ENCODE measurements at places on chromosomes 6 and 20.

DNA sequence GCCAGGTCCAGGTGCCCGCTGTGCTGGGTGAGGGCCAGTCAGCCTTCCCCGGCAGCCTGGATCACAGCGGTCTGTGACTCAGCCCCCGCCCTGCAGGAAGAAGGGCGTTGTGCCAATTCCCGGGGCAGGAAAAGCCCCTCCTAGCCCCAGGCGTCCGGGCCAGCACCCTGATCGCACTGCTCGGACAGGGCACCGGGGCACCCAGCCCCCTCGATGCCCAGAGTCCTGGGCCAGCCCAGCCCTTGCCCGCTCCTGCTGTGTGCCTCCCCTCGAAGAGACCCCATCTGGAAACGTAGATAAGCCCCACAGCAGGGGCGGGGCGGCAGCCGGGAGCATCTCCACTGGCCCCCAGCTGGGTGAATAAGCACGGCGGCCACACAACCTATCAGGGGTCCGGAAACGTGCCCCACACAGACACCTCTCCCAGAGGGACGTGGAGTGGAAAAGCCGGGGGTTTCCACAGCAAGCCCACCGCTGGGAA lies 9.9 kb downstream of the LAMA5 start:
- DNase-seq = no peak

GRCh38 chr6:128167552-128167951 lies 266.7 kb upstream of the THEMIS start:
- DNase-seq = no peak

- DNase-seq = no peak
Observed at GRCh38 chr6:33433544-33434191, 13.8 kb downstream of the SYNGAP1 start.

DNA sequence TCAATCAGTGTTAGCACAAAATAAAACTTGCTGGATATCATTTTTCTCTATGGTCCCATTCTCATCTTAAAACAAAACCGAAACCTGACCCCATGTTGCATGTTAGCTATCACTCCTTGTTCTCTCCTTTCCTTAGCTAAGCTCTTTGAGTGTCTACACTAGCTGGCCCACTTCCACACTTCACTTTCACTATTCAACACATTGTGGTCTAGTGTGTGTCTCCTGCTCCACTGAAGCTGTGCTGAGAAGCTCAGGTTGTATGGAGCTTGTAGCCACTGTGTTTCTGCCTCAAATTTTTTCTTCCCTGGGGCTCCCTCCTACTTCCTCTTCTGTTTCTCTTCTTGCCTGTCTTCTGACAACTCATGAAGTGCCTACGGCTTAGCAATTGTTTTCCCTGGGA lies 223.0 kb downstream of the NKAIN2 start:
- DNase-seq = no peak

DNA sequence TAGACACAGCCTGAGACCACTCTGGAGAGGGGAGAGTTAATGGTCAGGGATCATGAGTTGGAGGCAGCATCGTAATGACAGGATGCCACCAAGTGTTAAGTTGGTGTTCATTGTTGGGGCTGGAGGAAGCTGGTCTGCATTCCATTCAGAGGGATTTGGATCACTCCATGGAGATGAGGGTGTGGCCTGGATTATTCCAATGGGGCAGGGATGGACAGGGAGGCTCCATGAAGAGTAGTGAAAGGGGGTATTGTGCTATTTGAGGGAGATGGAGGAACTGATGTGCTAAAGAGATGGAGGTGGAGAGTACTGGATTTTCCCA lies 1.1 kb downstream of the SAPCD1 start:
- no peak for DNase-seq

- no peak for DNase-seq
Observed at GRCh38 chr20:51460569-51461265, 81.8 kb downstream of the NFATC2 start.

- no peak for DNase-seq
Observed at GRCh38 chr6:48429610-48430009, 318.6 kb upstream of the PTCHD4 start.

- no peak for DNase-seq
Observed at GRCh38 chr20:59817406-59817805, 116.0 kb downstream of the SYCP2 start.

- no peak for DNase-seq
Observed at GRCh38 chr20:3541887-3542721, 71.3 kb downstream of the ATRN start.

- DNase-seq = no peak
Observed at GRCh38 chr6:53300656-53301551, 47.8 kb downstream of the ELOVL5 start.

DNA sequence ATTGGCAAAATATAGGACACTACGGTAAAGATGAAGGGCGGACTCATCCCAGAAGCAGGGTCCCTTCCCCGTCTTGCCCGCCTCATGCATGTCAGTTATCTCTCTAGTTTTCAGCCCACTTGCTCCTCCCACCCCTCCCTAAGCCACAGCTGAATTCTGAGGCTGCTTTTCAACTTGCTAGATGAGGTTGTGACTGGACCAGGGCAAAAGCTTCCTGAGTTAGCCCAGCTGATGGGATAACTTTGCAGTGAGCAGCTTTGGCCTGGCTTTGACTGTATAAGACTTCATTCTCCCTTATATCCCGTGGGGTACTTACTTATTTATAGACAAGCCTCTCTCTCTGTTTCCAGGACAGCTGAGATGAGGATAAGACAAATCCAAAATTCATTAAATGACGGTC lies 23.2 kb downstream of the GHRH start:
- DNase-seq = no peak

DNA sequence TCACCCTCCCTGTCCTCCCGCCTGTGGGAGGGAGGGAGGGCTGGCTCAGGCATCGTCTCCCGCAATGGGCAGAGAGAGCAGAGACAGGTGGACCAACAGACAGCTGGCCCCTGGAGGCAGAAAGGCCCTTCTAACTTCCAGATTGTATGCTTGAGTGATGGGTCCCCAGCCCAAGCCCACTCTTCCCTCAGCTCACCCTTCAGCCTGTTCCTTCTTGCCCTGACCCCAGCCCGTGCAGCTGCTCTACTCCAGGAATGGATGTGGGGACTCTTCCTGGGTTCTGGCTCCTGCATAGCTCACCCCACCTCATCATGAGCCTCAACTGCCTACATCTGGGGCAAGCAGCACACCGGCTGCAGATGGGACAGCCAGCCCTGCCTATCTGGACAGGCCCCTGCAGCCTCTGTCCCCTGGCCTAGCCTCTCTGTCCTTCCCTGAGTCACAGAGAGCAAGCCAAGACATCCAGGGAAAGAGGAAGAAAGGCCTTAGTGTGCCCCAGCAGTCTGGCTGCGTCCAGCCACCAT lies 11.5 kb upstream of the SLC22A7 start:
- no peak for DNase-seq

GRCh38 chr20:23971310-23971709 lies 17.3 kb downstream of the GGTLC1 start:
- no peak for DNase-seq

DNA sequence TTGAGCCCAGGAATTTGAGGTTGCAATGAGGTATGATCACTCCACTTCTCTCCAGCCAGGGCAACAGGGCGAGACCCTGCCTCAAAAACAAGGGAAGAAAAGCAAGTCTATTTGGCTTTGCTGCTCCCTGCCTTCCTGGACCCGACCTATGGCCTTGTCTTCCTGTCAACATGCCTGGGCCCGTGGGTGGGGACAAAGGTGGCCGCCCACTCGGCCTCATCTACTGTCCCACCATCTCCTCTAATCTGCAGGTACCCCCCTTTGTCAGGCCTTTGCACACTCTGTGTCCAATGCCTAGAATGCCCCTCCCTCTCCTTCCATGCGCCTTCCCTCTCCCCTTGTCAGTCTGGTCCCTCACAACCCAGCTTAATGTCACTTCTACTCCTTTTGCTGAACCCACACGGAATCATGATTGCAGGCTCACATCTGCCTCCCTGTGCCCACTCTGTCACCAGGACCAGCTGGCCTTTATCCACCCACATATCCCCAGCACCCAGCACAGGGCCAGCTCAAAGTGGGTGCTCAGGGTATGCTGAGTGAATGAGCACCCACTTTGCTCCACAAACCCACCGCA lies 40.3 kb downstream of the MDFI start:
- DNase-seq = no peak

- no peak for DNase-seq
Observed at GRCh38 chr6:37696841-37697662, 631 bp downstream of the MDGA1 start.

DNA sequence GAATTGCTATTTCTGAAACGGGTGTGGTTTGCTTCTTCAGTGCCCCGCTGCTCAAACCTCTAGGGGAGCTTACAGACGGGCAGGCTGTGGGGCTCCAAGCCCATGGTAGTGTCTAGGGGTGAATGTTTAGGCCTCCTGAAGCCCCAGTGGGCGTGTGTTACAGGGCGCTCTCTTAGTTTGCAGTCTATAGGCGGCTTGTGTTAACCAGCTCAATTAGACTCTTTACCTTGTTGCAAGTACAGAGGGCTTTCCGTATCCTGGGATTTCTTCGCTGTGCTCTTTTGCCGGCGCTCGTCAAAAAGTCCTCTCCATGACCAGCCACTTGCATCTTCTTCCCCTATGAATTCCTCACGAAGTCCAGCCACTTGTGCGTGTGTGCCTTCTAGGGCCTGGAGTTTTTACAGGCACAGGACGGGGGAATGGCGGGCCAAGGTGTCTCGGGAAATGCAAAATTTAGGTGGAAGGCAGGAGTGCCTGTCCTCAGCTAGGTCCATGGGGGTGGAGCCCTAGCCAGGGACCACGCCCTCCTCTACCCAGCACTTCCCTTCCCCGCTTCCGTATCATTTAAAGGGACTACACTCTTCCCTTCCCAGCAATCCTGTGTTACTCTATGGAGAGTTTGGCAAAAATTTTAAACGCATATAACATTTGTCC lies 94.5 kb downstream of the HTR1B start:
- no peak for DNase-seq

DNA sequence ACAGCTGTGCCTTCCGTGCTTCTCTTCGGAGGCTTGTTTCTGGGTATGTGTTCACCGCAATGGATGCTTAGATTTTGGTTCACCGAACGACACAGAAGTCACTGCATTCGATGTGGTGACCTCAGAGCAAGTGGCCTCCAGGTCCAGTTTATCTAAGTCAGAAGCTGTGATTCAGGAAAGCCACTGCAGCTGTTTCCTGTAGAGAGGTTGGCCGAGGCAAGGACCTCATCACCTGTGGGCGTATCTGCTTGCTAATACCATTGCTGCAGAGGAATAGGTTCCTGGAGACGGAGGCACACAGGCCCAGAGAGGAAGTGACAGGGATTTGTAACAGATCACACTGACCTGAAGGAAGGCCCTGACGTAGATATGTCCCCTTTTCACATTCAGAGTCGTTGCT lies 82.7 kb downstream of the FARS2 start:
- DNase-seq = no peak

DNA sequence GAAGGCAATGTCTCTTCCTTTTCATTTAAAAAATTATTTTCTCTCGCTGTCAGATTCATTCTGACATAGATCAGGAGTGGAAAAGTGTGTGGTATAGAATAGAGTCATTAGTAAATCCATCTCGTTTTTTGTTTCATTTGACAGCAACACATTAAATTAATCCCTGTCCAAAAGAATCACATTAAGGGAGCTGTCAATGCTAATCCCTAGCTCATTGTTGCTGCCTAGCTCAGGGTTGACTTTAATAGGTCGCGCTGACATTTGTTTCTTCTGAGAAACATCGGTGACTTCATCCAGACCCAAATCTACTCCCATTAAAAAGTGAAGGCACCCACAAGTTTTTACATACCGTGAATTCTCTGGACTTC lies 25.4 kb upstream of the MAP3K7 start:
- no peak for DNase-seq

DNA sequence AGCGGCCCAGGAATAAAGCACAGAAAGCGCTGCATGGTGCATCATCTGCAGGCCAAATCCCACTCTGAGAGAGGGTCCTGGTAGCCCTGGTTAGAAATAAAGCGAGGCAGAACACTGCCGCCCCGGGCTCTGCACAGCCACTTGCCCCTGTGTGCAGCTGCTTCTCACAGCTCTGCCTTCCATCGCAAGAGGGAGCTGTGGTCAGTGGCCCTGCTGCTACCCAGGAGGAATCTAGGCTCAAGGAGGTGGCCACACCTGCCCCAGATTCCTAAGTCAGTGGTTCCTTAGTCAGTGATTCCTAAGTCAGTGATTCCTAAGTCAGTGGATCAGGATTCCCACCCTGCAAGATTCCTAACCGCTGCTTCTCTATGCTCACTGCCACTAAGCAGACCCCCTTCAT lies 8.8 kb downstream of the CDH4 start:
- no peak for DNase-seq

GRCh38 chr20:50331469-50332363 lies 141.1 kb downstream of the CEBPB start:
- no peak for DNase-seq

GRCh38 chr6:12313992-12314589 lies 23.9 kb downstream of the EDN1 start:
- DNase-seq = no peak

- no peak for DNase-seq
Observed at GRCh38 chr6:2517855-2518473, 232.8 kb downstream of the MYLK4 start.

- DNase-seq = no peak
Observed at GRCh38 chr6:16670183-16670582, 91.1 kb downstream of the ATXN1 start.

GRCh38 chr6:10633216-10633615 lies 61.2 kb downstream of the C6orf52 start:
- DNase-seq = no peak

GRCh38 chr6:73364121-73364520 lies 1.7 kb downstream of the KHDC3L start:
- DNase-seq = no peak

GRCh38 chr20:8223091-8223870 lies 91.2 kb downstream of the PLCB1 start:
- no peak for DNase-seq

DNA sequence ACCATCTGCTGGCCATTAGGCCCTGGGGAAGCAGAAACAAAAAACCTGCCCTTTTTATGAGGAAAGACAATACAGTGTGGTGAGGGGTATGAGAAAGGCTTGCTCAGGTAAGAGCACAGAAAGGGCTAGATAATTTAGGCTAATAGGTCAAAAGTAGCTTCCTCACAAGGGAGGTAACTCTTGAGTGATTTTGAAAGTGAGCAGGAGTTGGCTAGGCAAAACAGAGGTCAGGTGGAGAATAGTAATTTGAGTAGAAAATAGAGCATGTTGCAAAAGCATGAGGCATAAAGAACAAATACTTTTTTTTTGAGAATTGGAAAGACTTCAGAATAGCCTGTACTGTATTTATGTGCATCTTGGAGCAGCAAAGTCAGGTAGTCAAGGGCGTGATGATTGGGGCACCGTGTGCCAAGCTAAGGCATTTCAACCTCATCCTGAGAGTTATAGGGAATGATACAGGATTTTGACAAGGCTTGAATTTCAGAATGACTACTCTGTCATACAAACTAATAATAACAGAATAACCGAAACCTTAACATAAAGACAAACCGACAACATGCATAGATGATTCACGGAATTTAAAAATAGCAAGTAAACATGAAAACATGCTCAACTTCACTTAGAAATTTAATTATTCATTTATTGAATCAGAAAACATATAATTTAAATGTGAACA lies 123.0 kb upstream of the ENPP5 start:
- DNase-seq = no peak

GRCh38 chr6:16128759-16129622 lies at the start of gene MYLIP:
Gene MYLIP (plus strand): TSS chr6:16129086. CDS start chr6:16129323, 237 bp downstream.
- peak; percentile 77 for DNase-seq

- DNase-seq = no peak
Observed at GRCh38 chr6:101607111-101607690, 213.7 kb downstream of the GRIK2 start.

GRCh38 chr20:15162079-15162647 lies 824.8 kb upstream of the FLRT3 start:
- no peak for DNase-seq

Measured in NCI-H1436 treated with DMSO at 0.1 percent for 48 hours (cell line).